ENCODE measurements at places on chromosomes 1 and 21.

GRCh38 chr1:32743380-32744070 lies 41.0 kb upstream of the SYNC start:
- no peak for DNase-seq

GRCh38 chr1:2095394-2095793 lies 45.2 kb downstream of the PRKCZ start:
- no peak for DNase-seq

DNA sequence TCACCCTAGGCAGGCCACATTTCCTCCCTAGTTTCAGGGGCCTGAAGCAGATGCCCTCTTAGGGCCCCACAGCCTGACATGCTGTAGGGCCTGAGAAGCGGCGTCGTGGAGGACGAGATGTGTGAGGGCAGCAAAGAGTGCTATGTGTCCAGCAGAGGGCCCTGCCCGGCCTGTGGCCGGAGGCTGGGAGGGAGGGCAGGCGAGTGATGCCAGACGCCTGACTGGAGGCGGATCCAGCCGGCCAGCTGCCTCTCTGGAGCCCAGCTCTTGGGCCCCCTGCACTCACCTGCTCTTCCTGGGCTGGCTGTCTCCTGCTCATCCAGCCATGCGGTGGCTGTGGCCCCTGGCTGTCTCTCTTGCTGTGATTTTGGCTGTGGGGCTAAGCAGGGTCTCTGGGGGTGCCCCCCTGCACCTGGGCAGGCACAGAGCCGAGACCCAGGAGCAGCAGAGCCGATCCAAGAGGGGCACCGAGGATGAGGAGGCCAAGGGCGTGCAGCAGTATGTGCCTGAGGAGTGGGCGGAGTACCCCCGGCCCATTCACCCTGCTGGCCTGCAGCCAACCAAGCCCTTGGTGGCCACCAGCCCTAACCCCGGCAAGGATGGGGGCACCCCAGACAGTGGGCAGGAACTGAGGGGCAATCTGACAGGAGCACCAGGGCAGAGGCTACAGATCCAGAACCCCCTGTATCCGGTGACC lies at the start of gene GPR37L1:
GPR37L1 (plus strand) TSS at position 279 of the 697 bp plus-strand sequence; CDS start at position 326, 47 bp downstream.
- peak; percentile 82 for DNase-seq

DNA sequence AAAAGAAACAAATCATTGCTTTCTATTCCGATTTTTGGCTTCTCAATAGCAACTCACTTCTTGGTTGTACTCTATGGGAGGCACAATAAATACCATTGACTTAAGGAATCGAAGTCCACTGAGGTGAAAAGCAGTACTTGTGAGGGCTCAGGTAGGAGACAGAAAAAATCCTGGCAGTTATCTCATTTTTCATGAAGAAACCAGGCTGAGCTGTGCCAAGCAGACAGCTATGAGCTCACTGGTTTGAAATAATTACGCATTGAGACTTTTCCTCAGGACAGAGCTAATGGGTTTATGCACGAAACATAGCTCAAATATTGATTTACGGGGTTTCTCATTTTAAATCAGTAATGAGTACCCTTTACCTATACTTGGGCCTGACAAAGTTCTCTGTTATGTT lies 18.5 kb downstream of the COLGALT2 start:
- no peak for DNase-seq

GRCh38 chr1:244111027-244111426 lies 59.9 kb downstream of the ZBTB18 start:
- DNase-seq, result no peak
